Choroid plexus epithelial cell (primary cell): ENCODE measurements at places on chromosomes 1 and 21.

- DNase-seq: no peak
These were observed 12.4 kb upstream of the ATP6V1G3 start for GRCh38 chr1:198552668-198553416.

- DNase-seq: peak; percentile 73
These were observed 9.6 kb upstream of the AMY2B start for GRCh38 chr1:103561643-103562395.

GRCh38 chr1:192538407-192539296 is 36.9 kb upstream of the RGS1 start:
- DNase-seq: peak; percentile 49

GRCh38 chr1:184276416-184276815 is 110.4 kb upstream of the C1orf21 start:
- DNase-seq: peak; percentile 15

- no peak for DNase-seq
These were observed 26.6 kb downstream of the MATN1 start for GRCh38 chr1:30696831-30697230.

DNA sequence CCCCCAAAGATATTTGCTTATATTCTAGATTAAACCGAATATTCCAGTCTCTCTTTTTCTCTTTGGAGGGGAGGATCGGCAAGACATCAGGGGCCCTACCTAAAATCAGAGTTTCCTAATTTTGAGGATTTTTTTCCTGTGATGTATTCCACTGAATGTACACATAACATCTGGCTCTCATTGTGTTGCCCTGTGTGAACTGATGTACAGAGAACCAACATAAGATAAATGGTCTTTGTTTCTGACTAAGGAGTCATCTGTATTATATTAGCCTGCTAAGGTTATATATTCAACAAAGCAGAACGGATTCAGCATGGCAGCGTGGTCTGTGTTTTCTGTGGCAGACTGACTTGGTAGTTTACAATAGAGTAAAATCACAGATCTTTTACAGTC is 114.8 kb upstream of the NCAM2 start:
- no peak for DNase-seq

DNA sequence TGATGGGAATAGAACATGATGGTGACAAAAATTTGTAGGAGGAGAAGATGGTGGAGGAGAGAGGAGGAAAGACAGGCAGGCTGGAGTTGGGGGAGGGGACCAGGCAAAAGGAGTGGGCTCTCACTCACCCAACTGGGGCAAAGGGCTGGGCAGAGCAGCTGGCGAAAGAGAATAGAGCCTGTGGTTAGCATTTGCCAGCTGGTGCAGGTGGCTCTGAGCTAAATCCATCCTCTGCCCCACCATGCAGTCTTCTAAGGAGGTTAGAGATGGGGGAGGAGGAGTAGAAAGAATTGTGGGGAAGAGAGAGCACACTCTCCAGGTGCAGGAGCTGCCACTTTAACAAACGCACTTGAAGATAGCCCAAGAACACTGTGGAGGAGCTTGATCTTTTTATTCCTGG is 27.6 kb upstream of the SLAMF1 start:
- no peak for DNase-seq

- DNase-seq: no peak
These were observed 38.8 kb upstream of the PGD start for GRCh38 chr1:10360045-10360444.

DNA sequence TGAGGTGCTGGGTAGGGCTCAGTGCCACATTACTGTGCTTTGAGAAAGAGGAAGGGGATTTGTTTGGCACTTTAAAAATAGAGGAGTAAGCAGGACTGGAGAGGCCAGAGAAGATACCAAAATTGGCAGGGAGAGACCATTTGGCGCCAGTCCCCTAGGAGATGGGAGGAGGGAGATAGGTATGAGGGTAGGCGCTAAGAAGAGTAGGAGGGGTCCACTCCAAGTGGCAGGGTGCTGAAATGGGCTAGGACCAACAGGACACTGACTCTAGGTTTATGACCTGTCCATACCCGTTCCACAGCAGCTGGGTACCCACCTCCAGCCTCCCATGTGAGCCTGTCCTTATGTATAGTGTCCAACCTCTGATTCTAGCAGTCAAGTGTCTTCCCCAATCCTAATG is 1.0 kb upstream of the CRTC2 start:
- DNase-seq: no peak

GRCh38 chr1:234730770-234731568 is 121.0 kb upstream of the IRF2BP2 start:
- DNase-seq: peak; percentile 63

DNA sequence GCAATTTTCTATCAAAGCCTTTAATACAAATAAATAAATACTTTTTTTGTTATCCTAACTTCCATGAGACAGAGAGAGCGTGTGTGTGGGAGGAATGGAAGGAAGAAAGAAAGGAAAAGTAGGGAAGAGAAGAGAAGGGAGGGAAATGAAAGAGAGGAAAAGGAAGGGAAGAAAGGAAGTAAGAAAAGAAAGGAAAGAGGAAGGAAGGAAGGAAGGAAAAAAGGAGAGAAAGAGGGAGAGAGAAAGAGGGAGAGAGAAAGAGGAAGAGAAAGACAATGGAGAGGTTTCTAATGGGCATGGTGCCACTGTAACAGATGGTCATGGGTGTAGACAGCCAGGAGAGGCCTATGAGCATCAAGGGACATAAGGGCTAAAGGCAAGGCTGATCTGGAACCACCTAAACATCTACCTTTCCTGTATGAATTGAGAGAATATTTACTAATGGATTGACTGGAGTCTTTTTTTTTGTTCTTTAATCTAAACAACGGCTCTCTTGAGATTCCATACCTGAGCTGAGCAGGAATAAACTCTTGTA is 234.9 kb downstream of the PTPRC start:
- DNase-seq: no peak

DNA sequence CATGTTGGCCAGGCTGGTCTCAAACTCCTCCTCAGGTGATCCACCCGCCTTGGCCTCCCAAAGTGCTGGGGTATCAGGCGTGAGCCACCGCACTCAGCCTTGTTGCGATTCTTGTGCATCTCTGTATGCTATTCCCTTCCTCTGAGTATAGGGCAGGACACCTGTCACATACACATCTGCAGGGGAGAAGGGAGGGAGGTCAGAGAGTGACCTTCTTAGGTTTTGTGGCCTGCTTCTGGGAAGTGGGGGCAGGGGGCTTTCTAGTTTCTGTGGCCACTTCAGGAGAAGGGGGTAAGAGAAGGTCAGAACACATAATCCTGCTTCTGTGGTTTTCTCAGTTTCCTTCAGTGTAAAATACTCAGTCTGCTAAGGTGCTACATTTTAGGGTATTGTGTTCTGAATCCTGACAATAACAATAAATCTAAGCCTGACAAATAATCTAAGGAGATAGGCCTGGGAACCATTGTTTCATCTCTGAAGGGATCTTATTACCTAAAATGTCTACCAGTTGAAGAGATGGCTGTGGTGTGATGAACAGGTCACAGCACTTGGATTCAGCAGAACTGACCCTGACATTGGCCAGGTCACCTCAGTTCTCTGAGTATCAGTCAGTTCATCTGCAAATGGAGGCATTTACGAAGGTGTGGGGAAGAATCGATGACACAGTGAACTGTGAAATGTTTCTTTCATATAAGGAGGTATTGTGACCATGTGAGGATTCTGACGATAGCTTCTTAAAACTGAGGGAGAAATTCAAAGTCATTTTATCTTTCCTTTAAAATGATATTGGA is 212.6 kb upstream of the L1TD1 start:
- DNase-seq: no peak

DNA sequence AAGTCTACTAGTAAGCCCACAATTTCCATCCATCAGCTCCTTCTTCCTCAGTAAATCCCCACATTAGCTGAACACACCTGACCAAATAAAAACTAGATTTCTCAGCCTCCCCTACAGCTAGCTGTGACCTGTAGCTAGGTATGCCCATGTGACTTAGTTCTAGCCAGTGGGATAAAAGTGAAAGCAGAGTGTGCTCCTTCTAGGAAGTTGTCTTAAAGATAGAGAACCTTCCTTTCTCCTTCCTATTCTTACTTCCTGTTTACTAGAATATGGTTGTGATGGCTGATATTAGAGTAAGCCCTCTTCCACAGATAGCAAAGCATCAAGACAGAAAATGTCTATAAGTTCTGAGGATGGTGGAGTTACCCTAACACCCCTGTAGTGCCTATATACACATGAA is 67.0 kb downstream of the PIK3R3 start:
- DNase-seq: no peak

DNA sequence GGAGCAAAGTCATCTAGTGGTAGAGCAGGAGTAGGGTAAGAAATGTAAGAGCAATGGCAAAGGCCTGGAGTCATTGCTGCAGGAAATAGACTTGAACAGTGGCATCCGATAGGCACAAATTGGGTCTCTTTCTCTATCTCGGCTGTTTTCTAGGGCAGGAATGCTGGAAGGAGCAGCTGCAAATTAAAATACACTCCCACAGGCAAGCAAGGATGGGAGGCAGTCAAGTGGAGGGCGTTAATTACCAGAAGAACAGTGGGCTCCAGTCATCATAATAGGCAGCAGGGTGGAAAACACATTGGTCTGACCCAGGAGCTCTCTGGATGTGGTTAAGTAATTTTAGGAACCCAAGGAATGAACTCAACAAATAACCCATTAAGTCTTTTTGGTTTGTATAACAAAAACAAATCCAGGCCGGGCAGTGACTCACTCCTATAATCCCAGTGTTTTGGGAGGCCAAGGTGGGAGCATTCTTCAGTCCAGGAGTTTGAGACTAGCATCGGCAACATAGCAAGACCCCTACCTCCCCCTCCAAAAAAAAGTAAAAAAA is 7.8 kb upstream of the TDRD5 start:
- DNase-seq: no peak

DNA sequence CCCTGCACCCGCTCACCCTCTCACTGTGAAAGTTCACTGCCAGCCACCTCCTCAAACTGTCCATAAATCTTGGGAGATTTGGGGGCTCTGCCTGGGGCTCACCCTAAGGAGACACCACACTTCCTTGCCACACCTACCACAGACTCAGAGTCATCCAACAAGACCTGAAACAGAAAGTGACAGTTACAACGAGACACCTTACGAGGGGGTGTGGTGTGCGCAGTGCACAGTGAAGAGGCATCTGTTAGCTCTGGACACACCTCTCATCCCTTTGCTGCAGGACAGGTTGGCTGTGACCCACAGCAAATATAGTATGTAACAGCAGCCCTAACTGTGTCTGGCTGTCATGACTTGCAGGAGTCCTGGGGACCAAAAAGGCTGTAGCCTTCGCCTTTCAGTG is 190.2 kb downstream of the NR5A2 start:
- DNase-seq: no peak

DNA sequence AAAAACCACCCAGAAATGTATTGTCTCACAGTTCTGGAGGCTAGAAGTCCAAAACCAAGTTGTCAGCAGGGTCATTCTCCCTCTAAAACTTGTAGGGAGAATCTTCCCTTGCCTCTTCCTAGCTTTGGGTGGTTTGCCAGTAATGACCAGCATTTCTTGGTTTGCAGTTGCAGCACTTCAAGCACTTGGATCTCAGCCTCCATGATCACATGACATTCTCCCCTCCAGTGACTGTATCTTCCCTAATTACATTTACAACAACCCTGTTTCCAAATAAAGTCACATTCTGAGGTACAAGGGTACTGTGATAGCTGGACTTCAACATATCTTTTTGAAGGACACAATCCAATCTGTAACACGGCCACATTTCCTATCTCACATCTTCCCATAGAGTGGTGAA is 37.2 kb downstream of the EVI5 start:
- peak; percentile 45 for DNase-seq

- no peak for DNase-seq
These were observed 14.1 kb downstream of the CEP104 start for GRCh38 chr1:3842912-3843311.

DNA sequence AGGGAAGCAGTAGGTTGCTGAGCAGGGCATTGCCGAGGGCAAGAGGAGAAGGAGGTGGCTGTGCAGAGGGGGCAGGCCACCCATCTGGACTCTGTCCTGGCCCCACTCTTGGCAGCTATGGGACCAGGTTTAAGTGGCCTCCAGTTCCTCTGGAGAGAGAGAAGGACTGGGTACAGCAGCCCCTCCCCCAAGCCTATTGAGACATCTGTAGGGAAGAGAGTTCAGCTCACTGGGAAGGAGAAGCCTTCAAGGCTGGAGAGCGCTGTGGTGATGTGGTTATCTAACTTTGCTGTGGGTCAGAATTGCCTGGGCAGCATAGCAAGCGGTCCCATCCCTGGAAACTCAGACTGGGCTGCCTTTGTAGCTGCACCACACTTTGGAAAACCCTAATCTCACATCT is 93.9 kb downstream of the KCNJ15 start:
- DNase-seq: peak; percentile 35

GRCh38 chr21:33286600-33287456 is 20.7 kb downstream of the IL10RB start:
- peak; percentile 82 for DNase-seq

DNA sequence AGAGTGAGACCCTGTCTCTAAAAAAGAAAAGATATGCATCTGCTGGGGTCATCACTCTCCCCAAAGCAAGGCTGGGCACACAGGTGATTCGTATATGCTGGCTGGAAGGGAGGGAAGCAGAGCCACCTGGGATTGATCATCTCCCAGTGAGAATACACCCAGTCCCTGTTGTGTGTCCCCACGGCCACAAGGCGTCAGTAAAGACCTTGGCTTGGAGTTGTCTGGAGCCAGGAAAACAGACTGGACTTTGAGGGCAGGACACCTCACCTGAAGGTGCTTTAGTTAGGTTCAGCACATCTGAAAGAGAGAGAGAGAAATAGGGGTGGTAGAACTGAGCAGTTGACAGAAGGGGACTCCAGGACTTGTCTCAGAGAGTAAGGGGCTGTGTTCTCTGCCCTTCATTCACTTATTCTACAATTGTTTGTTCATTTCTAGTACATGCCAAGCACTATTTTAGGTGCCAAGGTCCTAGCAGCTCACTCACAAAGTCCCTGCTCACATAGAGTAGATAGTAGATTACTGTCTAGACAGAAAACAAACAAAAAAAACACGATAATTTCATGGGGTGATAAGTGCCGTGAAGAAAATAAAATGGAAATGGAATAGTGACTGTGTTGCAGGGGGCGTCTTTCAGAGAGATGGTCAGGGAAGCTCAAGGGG is 13.5 kb downstream of the CITED4 start:
- DNase-seq: peak; percentile 84

DNA sequence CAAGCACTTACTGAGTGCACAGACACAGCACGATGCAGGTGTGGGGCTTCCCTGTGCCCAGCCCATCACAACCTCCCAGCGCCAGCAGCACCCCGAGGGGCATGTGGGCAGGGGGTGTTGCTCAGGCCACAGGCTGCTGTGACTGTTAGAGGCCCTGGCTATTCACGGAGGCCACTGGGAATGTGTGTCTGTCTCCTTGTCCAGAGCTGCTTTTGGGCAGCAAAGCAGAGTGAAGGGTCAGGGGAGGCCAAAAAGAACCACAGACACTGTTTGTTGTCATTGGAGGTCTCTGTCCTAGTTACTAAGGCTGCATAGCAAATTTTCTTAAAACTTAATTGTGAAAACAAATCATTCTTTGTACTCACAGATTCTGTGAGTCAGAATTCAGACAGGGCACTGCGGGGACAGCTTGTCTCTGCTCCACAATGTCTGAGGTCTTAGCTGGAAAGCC is 49.6 kb downstream of the TNFRSF8 start:
- DNase-seq: peak; percentile 51
